ENCODE measurements at places on chromosomes 6 and 20. TPM values are rescaled to one million over a fixed set of nuclear protein-coding genes. Genes with fewer than 3 reads are reported as not detected.

SMOC2 gene
- total RNA-seq = 1.9 TPM

- no peak for DNase-seq
Observed at GRCh38 chr6:125002406-125002741, 40.1 kb downstream of the RNF217 start.

ZNF311 gene
- total RNA-seq = 5.5 TPM

DNA sequence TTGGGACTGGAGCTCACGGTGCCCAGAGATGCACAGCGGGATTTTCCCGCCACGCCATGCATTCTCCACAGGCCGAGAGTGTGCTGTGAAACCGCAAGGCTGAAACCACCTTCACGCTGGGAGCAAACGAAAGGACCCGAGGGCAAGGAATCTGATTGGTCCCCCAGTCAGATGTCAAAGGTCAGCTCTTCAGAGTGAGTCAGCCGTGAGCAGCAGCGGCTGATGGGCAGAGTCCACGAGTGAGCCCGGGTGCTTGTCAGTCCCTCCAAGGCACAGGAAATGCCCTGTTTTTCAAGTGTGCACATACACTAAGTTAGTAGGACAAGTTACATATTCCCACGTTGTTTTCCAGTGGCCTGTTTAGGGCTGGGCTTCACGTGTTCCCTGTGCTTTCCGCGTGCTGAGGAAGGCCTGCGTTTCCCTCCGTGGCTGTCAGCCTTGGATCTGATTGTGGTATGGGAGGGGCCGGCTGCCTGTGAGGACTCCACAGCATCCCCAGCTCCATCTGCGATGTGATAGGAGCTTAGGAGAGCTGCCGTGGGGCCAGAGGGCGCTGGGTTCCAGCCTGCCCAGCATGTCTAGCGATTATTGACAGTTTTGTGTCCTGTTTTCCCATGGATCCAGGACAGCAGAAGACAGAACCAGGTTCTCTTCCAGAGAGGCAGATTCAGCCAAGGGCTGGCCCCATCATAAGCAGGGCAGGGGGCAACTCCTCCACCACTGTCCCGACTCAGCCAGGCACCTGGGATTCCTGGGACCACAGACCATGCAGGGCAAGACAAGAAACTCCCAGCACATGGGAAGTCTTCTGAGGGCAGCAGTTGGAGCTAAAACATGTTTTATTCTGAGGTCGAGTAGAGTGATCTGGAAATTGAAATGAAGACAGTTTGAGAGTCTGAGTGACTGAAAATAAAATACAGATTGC lies 38.2 kb upstream of the FRMD1 start:
- DNase-seq = no peak

NANP gene
- 4.0 TPM for total RNA-seq

GRCh38 chr6:99603421-99604165 lies 3.0 kb upstream of the PRDM13 start:
- no peak for DNase-seq
